Ovary (tissue), 10 donors: ENCODE measurements at places on chromosomes 5 and 9. TPM values are rescaled to one million over a fixed set of nuclear protein-coding genes. Genes with fewer than 3 reads are reported as not detected.

Gene BAAT
- total RNA-seq: 0.10 TPM

Gene BRD9
- 37.0 TPM for total RNA-seq

Gene GGTA1
- total RNA-seq: 1.1 TPM

Gene SPAG8
- total RNA-seq: 4.6 TPM

Gene PCSK5
- total RNA-seq: 41.8 TPM

Gene MOB3B
- total RNA-seq: 36.3 TPM

Gene LCN9
- total RNA-seq: not detected

Gene LCN15
- total RNA-seq: not detected

Gene IFNK
- total RNA-seq: not detected

Gene PHF24
- total RNA-seq: 0.60 TPM

Gene FLT4
- total RNA-seq: 10.8 TPM

Gene MPDZ
- total RNA-seq: 45.9 TPM

Gene ANKRD34B
- total RNA-seq: not detected

Gene FAM153A
- 5.1 TPM for total RNA-seq

Gene FBXW11
- 53.0 TPM for total RNA-seq

Gene FBP2
- total RNA-seq: not detected

Gene SLC36A3
- not detected for total RNA-seq

Gene GDA
- total RNA-seq: 2.5 TPM

Gene MAMDC2
- 69.5 TPM for total RNA-seq

Gene C5orf58
- not detected for total RNA-seq

Gene ZNF608
- 11.1 TPM for total RNA-seq

Gene KCNT1
- total RNA-seq: 12.0 TPM

Gene SHLD3
- 2.6 TPM for total RNA-seq

Gene NPDC1
- total RNA-seq: 102 TPM

Gene IGIP
- 8.6 TPM for total RNA-seq

Gene PCDHB1
- not detected for total RNA-seq

Gene PLPPR1
- not detected for total RNA-seq

Gene PRDM12
- not detected for total RNA-seq

Gene CNTFR
- 2.9 TPM for total RNA-seq

Gene ACSL6
- not detected for total RNA-seq

Gene C9orf153
- total RNA-seq: 0.32 TPM

Gene MLANA
- total RNA-seq: not detected

Gene CLPTM1L
- 62.9 TPM for total RNA-seq

Gene DMRT2
- not detected for total RNA-seq

Gene DIRAS2
- not detected for total RNA-seq

Gene ATP6V1G1
- 96.0 TPM for total RNA-seq

Gene INSL6
- total RNA-seq: not detected

Gene STPG3
- total RNA-seq: not detected

Gene CLTA
- 196 TPM for total RNA-seq

Gene C5orf46
- not detected for total RNA-seq

Gene SEC24A
- 17.5 TPM for total RNA-seq

Gene CDC20B
- 0.37 TPM for total RNA-seq

Gene RARS1
- total RNA-seq: 99.2 TPM

Gene PCSK1
- 0.83 TPM for total RNA-seq

Gene GOLPH3
- 86.1 TPM for total RNA-seq

Gene PKD2L2
- not detected for total RNA-seq

Gene KIF4B
- not detected for total RNA-seq

Gene TMEM171
- not detected for total RNA-seq

Gene CFAP157
- total RNA-seq: 0.78 TPM
